ENCODE measurements at places on chromosomes 11 and 22. TPM values are rescaled to one million over a fixed set of nuclear protein-coding genes. Genes with fewer than 3 reads are reported as not detected.

The FGF19 gene
- total RNA-seq: not detected

The KCNC1 gene
- total RNA-seq: not detected

The UCP2 gene
- total RNA-seq: 12.8 TPM

The CD3D gene
- not detected for total RNA-seq

The TRIM48 gene
- total RNA-seq: not detected

The PRODH gene
- total RNA-seq: 1.8 TPM

The KRTAP5-1 gene
- not detected for total RNA-seq

The BACE1 gene
- 28.4 TPM for total RNA-seq

The KCNJ1 gene
- total RNA-seq: not detected

The KIF18A gene
- total RNA-seq: 4.9 TPM

The UBTFL1 gene
- total RNA-seq: not detected

The SLC6A5 gene
- not detected for total RNA-seq

The NAT10 gene
- 34.4 TPM for total RNA-seq

The P2RY2 gene
- 0.10 TPM for total RNA-seq

The MS4A6E gene
- total RNA-seq: not detected

The CNTF gene
- total RNA-seq: 1.6 TPM

The SEZ6L gene
- 1.2 TPM for total RNA-seq

The DDX6 gene
- total RNA-seq: 165 TPM

The CHRNA10 gene
- total RNA-seq: 0.72 TPM

The C11orf86 gene
- not detected for total RNA-seq

The MFRP gene
- total RNA-seq: 0.13 TPM

The ANKK1 gene
- 0.18 TPM for total RNA-seq

The TRIM49C gene
- total RNA-seq: not detected

The APOA4 gene
- not detected for total RNA-seq

The ART1 gene
- not detected for total RNA-seq

The MMP1 gene
- not detected for total RNA-seq

The DRD2 gene
- total RNA-seq: 1.3 TPM

The ZNF202 gene
- 13.8 TPM for total RNA-seq

The RNF141 gene
- 32.8 TPM for total RNA-seq

The KRTAP5-2 gene
- total RNA-seq: not detected

The IGLL1 gene
- not detected for total RNA-seq

The SLC25A22 gene
- 17.8 TPM for total RNA-seq

The YAP1 gene
- 158 TPM for total RNA-seq

The C1QTNF5 gene
- 26.0 TPM for total RNA-seq
